B cell (primary cell): ENCODE measurements at places on chromosomes 2 and 18. TPM values are rescaled to one million over a fixed set of nuclear protein-coding genes. Genes with fewer than 3 reads are reported as not detected.

DNA sequence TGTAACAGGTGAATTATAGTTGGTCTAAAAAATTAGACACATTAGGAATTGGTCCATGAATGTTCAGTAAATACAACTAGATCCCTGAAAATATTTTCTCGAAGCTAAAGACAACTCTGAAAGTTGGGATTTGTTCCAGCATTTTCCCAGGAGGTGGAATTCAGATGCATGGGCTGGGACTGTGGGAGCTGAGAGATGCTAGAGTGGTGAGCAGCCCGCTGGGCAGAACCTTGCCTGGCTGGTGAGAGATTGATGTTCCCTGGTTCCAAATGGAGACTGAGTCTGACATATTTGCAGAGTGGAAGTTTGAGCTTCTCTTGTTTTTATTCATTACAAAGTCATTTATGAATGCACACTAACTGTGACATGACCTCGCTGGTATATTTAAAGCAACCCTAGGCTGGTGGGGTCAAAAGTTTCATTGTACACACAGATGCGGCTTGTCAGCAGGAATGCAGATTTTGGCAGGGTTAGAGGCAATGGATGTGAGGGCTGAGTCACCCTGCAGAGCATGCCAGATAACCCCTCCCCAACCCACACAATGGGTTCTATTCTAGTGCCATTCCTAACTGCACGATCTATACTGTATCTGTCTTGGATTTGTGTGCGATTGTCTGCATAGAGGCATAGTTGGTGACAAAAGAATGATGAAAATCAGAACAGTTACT, 23.5 kb upstream of the TMEM178A start:
- H3K27me3 ChIP-seq: no peaks in the 10 kb centered on the region
- DNase-seq: no peak
- no peaks in the 10 kb centered on the region for H3K36me3 ChIP-seq
- no peaks in the 10 kb centered on the region for H3K4me1 ChIP-seq
- H3K27ac ChIP-seq: no peak overlapping the region

Gene UGT1A3
- polyA plus RNA-seq: not detected in 2 replicates

GRCh38 chr18:56108478-56109367, 520.7 kb upstream of the TCF4 start:
- no peak for DNase-seq
- no peak overlapping the region for H3K27ac ChIP-seq
- H3K27me3 ChIP-seq: no peaks in the 10 kb centered on the region
- H3K36me3 ChIP-seq: no peaks in the 10 kb centered on the region
- peaks cover 19% of the 10 kb centered on the region for H3K4me1 ChIP-seq

Gene AMER3
- polyA plus RNA-seq: not detected in 2 replicates

GRCh38 chr2:202031246-202031951, 2.3 kb upstream of the FZD7 start:
- no peak for DNase-seq
- peaks cover 25% of the 10 kb centered on the region for H3K4me1 ChIP-seq

- H3K4me3 ChIP-seq: no peak overlapping the region
- H3K36me3 ChIP-seq: no peaks in the 10 kb centered on the region
- DNase-seq: no peak
- H3K4me1 ChIP-seq: no peaks in the 10 kb centered on the region
These were observed 165.2 kb downstream of the SUCLG1 start for GRCh38 chr2:84293791-84294380.

DNA sequence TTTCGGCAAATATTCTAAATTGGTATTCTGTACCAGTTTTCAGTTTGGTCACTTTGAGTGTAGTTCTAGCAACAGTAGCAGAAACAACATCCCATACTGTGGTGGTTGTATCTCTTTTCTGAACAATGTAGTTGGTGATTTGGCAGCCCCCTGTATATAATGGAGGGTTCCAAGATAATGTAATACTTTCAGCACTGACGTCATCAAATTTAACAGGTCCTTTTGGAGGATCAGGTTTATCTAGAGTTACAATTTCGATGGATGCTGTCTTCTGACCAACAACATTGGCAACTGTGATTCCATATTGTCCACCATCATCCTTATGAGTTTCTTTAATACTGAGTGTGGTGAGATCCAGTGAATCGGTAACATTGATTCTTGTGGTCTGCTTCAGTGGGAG, 88.0 kb downstream of the PLEKHA3 start:
- H3K4me1 ChIP-seq: no peaks in the 10 kb centered on the region
- H3K4me3 ChIP-seq: no peak overlapping the region
- H3K27me3 ChIP-seq: no peaks in the 10 kb centered on the region
- H3K27ac ChIP-seq: no peak overlapping the region

- H3K27me3 ChIP-seq: no peaks in the 10 kb centered on the region
- no peaks in the 10 kb centered on the region for H3K4me1 ChIP-seq
- H3K27ac ChIP-seq: no peak overlapping the region
- H3K4me3 ChIP-seq: no peak overlapping the region
- no peak for DNase-seq
- H3K36me3 ChIP-seq: peaks cover 76% of the 10 kb centered on the region
These were observed 47.6 kb upstream of the MCFD2 start for GRCh38 chr2:46963210-46963609.

Gene KCNJ3
- polyA plus RNA-seq: 0.01 TPM in 1 of 2 replicates, not detected in the other

Gene CXCR1
- polyA plus RNA-seq: 0.04 and 0.07 TPM in 2 replicates

- H3K27ac ChIP-seq: no peak overlapping the region
- no peak overlapping the region for H3K4me3 ChIP-seq
- no peaks in the 10 kb centered on the region for H3K4me1 ChIP-seq
- no peak for DNase-seq
These were observed 1923.8 kb upstream of the CELF4 start for GRCh38 chr18:39489431-39489830.

- DNase-seq: no peak
- no peak overlapping the region for H3K27ac ChIP-seq
- no peaks in the 10 kb centered on the region for H3K36me3 ChIP-seq
- no peaks in the 10 kb centered on the region for H3K27me3 ChIP-seq
- H3K4me3 ChIP-seq: no peak overlapping the region
These were observed 728 bp upstream of the C18orf63 start for GRCh38 chr18:74314759-74315463.

- no peak overlapping the region for H3K27ac ChIP-seq
- no peaks in the 10 kb centered on the region for H3K4me1 ChIP-seq
- H3K27me3 ChIP-seq: no peaks in the 10 kb centered on the region
- no peaks in the 10 kb centered on the region for H3K36me3 ChIP-seq
- H3K4me3 ChIP-seq: no peak overlapping the region
These were observed 186.8 kb downstream of the LTBP1 start for GRCh38 chr2:33133454-33133952.

DNA sequence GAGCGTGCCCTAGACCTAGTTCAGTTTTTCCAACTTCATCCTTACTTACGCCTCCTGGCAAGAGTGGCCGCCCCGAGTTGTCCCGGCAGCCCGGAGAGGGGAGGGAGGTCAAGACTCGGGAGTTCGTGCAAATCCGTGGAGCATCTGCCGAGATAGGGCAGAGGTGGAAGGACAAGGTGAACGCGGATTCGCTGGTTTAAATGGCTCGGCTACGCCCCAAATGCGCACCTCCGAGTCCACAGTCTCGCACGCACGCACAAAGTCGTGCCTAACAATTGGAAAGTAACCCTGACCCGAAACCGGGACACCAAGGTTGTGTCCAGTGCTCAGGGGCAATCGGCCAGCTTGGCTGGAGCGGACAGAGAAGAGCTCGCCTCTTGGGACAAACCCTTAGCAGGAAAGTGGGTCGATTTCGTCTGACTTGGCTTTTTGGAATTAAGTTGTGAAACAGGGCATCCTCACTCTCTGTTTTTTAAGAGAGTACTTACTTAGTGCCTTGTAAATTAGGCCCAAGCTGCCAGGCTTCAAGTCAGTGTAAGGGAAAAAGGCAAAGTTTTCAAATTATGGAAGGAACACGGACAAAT, 726 bp upstream of the SS18 start:
- peaks cover 32% of the 10 kb centered on the region for H3K4me1 ChIP-seq
- no peak for DNase-seq
- no peaks in the 10 kb centered on the region for H3K27me3 ChIP-seq
- peak overlapping the region; percentile 98 for H3K27ac ChIP-seq
- peaks cover 6% of the 10 kb centered on the region for H3K36me3 ChIP-seq

Gene C2orf76
- polyA plus RNA-seq: 5.8 and 6.9 TPM in 2 replicates

DNA sequence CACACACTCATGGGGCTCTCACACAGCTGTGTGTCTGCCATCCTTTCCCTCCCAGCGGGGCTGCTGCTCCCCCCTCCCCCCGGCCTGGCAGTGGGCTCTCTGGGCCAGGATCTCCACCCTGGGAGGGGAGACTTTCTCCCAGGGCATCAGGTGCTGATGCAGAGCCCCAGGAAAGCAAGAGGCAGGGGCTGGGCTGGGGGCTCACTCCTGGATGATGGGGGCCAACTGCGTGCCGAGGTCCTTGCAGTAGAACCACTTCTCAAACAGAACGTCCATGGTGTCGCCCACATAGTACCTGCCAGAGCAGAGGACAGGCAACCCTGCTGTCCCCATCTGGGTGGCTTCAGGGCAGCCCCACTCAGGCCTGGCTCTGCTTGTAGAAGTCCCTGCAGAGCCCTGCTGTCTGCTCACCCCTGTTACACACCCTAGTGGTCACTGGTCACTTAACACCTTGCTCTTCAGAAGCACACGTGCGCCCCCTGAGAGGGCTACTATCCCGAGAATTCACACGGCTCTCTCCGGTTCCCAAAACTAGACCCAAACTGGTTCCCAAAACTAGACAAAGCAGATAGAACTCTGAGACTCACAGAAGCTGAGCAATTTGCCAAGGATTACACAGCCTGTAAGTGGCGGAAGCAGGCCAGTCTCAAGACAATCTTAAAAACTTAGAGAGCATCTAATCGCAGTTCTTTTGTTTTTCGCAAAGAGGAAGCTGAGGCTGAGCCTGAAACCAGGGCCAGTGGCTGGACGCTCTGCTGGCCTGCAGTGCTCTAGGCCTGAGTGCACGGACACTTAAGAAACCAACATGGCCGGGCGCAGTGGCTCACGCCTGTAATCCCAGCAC, 6.6 kb upstream of the OXER1 start:
- no peaks in the 10 kb centered on the region for H3K27me3 ChIP-seq
- no peaks in the 10 kb centered on the region for H3K36me3 ChIP-seq
- peak; percentile 38 for DNase-seq
- H3K4me3 ChIP-seq: no peak overlapping the region
- peaks cover 2% of the 10 kb centered on the region for H3K4me1 ChIP-seq
- no peak overlapping the region for H3K27ac ChIP-seq

Gene SIX3
- not detected in 2 replicates for polyA plus RNA-seq
